Epithelial cell of esophagus (primary cell): ENCODE measurements at places on chromosomes 4 and X.
A peak's percentile ranks its signal among the peaks of the same experiment; 100 is the strongest.

DNA sequence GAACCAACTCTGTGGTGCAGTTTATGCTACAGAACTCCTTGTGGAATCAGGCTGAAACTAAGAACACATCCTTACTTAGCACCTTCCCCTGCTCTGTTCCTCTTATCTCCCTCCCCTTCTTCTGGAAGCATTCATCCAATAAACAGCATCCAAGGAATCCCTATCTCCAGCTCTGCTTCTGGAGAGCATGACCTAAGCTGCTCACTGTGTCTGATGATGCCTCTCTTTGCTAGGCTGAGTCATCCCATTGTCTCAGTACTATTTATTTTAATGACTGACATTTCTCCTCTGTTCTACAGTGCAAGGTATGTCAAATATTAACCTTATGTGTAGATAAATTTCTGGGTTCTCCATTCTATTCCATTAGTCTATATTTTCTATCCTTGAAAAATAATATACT, 71.2 kb downstream of the BEND2 start:
- DNase-seq = peak; percentile 6

- no peak for DNase-seq
Measured at GRCh38 chr4:101853691-101854090, 63.2 kb downstream of the BANK1 start.

DNA sequence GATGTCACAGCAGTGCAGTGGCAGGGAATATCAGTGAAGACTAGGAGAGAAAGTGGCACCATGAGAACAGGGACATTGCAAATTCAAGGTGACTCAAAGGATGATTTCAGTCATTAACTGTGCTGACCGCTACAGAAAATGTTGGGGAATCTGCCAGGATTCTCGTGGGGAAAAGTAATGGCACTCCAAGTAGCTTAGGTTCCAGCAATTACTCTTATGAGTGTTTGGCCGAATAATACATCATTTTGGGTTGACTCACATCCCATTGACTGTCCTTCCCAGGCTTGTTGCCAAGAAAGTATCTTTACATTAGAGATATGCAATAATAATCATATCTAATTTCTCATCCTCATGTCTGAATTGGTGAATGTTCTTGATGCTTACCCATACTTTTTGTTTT, 1411.1 kb upstream of the PCDH7 start:
- DNase-seq = peak; percentile 49

- DNase-seq = no peak
Measured at GRCh38 chr4:164483711-164484110, 270.2 kb upstream of the SMIM31 start.

DNA sequence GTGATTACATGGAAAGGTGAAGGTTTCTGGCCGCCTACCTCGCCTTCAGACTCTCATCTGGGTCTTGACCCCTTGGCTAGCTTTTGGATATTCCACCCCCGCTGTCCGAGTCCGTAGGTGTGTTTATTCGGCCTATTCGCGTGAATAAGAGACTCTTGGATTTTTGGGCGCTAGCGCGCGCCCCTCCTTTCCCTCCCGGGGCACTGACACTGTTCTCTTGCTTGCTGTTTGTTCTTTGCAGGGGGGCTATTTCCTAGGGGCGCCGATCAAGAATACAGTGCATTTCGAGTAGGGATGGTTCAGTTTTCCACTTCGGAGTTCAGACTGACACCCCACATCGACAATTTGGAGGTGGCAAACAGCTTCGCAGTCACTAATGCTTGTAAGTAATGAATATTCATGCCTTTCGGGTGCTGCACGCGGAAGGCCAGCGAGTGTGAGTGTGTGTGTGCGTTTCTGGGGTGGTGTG, 932 bp downstream of the GRIA2 start:
- no peak for DNase-seq

- peak; percentile 30 for DNase-seq
Measured at GRCh38 chrX:3295731-3296130, 50.7 kb downstream of the MXRA5 start.

DNA sequence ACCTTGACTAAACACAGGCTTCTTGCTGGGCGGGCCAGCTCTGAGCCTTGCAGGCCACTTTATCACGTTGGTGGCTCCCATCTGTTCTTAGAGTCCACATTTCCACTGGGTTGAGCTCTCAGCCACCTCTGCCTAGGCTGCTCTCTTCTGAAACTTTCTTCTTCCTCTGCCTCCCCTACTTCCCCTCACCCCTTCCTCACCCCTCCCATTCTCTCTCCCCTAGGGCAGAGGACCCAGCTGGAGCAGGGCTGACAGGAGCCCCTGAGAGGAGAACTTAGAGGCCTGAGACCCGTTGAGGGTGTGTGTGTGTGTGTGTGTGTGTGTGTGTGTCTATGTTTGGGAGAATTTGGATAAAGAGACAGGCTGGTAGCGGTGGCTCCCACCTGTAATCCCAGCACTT, 19.9 kb upstream of the TMSB4X start:
- DNase-seq = no peak

GRCh38 chrX:99795495-99795894, 614.6 kb downstream of the PCDH19 start:
- DNase-seq = peak; percentile 0

- DNase-seq = peak; percentile 20
Measured at GRCh38 chr4:100362366-100362765, 155.5 kb downstream of the EMCN start.

GRCh38 chrX:10654960-10655359, 34.6 kb upstream of the MID1 start:
- no peak for DNase-seq

- DNase-seq = peak; percentile 69
Measured at GRCh38 chr4:175536852-175537453, 275.1 kb downstream of the GPM6A start.

DNA sequence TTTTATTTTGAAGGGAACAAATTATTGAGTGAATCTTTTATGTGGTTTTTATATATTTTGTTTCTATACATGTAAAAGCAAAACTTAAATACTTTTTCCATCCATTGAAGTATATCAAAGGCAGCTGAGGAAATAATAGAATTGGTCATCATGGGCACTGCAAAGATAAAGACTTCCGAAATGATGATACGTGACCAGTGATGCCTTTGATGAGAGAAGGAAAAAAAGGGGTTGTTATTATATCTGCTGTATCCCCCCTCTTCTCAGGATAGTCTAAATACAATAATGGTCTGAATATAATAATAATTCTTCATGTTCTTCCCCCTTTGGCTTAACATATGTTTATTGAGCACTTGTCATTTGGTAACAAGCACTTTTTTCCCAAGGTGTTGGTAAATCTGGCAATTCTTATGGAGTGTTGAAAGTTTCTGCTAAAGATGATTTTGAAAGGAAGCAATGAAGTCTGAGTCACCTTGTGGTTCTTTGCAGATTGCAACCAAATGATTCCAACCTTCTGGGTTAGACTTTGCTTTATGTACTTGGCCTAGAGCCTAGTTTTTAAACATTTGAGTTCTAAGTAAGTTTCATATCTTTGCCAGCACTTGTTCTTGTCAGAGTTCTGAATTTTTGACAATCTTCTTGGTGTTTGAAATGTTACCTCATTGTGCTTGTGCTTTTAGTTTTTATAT, 60.8 kb downstream of the USP9X start:
- DNase-seq = peak; percentile 78

GRCh38 chr4:101853028-101853427, 62.5 kb downstream of the BANK1 start:
- no peak for DNase-seq

DNA sequence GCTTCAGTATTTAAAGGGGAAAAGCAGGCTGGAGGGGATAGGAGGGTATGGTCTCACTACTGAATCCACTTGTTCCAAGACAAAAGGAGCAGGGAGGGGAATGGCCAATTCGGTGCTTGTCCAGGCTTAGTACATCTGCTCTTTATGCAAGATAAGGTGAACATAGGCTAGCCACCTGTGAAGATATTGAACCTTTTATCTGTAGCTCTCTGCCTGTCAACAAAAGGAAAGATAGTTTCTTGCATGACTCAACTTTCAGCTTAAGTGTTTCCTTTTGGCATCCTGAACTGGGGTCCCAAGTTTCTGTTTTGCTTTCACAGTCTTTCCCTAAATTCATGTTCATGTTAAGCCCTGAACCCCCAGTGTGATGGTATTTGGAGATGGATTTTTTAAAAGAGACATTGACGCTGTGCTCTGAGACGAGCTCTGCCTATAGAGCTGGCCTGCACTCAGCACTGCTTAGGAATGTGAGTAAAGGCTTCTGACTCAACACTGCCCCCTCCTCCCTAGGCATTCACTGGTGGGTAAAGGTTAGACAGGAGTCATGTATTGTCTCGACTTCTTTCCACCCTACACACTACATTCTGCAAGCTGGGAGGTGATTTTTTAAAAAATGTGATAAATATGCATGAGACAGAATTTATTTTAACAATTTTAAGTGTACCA, 28.2 kb downstream of the FAM149A start:
- peak; percentile 50 for DNase-seq

DNA sequence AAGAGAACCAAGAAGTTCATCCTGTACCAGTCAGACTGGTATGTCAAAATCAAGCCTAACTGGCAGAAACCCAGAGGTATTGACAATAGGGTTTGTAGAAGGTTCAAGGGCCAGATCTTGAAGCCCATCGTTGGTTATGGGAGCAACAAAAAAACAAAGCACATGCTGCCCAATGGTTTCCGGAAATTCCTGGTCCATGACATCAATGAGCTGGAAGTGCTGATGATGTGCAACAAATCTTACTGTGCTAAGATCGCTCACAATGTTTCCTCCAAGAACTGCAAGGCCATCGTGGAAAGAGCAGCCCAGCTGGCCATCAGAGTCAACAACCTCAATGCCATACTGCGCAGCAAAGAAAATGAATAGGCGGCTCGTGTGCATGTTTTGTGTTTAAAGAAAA, 172.7 kb upstream of the MED14 start:
- peak; percentile 16 for DNase-seq

DNA sequence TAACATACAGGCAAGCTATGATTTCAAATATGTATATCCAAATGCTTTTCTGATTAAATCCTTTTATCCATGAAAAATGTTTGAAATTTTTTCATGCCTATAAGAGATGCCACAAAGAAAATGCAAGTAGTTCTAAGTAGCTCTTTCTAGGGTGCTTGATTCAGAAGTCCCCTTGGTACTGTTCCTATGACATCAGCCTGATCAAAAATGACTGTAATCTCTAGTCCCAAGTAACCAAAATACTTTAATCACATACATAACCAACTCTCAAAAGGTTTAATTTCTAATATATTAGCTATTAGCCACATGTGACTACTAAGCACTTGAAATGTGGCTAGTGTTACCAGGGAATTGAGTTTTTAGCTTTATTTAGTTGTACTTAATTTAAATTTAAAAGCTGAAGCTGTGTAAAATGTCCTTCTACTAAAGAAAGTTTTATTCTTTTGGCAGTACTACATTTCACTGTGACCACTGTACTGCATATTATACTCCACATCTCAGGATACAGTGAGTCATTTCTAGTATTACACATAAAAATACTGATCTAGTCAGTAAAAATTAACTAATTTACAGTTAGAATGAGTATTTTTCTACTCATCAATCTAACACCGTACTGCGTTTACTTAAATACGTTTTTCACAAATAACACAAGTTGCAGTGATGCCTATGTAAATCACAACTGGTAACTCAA, 33.9 kb downstream of the FBXW7 start:
- no peak for DNase-seq

DNA sequence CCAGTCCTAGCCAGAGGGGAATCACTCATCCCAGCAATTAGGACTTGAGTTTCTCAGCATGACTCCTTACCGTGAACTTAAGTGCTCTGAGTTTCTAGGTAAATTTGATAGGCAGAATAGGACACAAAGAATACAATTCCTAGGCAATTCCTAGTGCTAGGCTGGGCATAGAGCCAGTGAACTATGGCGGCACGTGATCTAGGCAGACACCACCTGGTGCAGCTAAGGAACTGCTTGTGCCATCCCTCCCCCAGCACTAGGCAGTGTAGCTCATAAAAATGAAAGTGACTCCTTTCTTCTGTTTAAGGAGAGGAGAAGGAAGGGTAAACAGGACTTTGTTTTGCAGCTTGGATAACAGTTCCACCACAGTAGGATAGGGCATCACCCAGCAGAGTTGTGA, 736.3 kb upstream of the PCDH7 start:
- DNase-seq = peak; percentile 1

GRCh38 chr4:148214529-148215166, 227.6 kb downstream of the NR3C2 start:
- DNase-seq = peak; percentile 64

GRCh38 chr4:38516190-38516589, 147.8 kb upstream of the KLF3 start:
- DNase-seq = peak; percentile 43

DNA sequence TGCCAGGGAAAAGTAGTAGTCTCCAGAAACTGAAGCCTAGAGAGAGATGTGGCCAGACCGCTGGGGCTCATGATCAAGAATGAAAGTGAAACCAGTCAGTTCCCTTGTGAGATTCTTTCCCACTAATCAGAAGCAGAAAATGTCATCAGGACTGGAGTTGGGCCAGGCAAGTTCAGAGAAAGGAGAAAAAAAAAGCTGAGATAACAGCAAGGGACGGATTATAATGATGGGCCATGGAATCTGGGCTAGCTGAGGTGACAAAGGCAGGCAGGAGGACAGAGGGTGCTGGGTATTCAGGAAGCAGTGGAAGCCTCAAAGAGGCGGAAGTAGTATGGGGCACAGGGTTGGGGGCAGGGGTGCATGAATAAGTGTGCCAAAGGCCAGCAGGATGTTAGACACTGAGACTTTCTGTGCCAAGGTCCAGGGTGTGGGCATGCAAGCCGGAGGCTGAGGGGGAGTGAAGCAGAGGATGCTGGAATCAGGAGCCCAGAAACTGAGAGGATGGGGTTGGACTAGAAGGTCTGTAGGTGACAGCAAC, 2.5 kb downstream of the CXorf38 start:
- peak; percentile 29 for DNase-seq

DNA sequence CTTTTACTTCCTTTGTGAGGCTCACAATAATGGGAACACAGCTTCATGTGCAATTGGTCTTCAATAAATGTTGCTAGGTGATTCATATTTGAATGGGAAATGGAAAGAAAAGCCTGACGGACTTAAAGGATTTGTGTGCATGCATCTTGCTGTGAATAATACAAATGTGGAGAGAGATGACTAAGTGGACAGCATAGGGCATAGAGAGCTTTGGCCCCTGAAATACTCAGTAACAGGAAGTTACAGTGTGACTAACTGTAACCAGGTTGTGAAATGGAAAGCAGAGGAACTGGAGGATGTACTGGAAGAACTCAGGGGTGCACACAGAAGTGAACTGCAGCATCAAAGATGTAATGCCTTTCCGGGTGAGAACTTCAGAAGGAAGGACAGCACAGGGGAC, 206.7 kb downstream of the MGST2 start:
- peak; percentile 97 for DNase-seq

- peak; percentile 74 for DNase-seq
Measured at GRCh38 chr4:37549041-37549440, 137.1 kb downstream of the RELL1 start.

DNA sequence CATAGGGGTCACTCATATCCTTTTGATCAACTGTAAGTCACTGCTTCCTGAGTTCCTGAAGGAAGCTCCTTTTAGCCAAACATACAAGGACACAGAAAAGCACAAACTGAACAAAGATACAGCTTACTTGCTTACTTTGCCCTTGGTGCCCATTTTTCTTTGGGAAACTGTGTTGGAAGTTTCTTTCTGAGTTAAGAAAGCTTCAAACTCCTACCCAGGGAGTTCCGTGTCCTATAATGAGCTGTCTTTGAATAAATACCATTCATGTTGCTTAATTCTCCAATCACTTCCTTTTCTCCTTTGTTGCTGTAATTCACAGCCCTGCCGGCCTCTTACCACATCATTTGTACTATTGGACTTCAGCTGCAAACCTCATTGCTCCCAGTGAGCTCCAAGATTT, at the start of gene ADH4:
TSS of gene ADH4 (minus strand) at position 228 of the 400 bp plus-strand sequence. CDS start at position 153, 75 bp downstream.
- DNase-seq = peak; percentile 6

- DNase-seq = no peak
Measured at GRCh38 chr4:67721315-67721769, 20.4 kb upstream of the UBA6 start.

- no peak for DNase-seq
Measured at GRCh38 chr4:5798462-5798861, 87.5 kb downstream of the EVC start.
